ENCODE measurements at places on chromosomes 1 and 21. TPM values are rescaled to one million over a fixed set of nuclear protein-coding genes. Genes with fewer than 3 reads are reported as not detected.

DNA sequence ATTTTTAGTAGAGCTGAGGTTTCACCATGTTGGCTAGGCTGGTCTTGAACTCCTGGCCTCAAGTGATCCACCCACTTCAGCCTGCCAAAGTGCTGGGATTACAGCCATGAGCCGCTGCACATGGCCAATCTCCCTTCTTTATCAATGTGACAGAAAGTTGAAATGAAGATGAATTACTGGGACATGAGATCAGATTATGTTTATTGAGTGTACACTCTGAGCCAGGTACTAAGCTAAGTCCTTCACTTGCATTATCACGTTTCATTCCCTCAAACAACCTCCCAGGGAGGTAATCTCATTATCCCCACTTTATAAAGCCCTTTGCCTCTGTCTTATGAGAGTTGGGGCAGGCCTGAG, 6.3 kb upstream of the CHI3L2 start:
- DNase-seq, result no peak

The MTARC1 gene
- total RNA-seq, result 15.5 TPM

DNA sequence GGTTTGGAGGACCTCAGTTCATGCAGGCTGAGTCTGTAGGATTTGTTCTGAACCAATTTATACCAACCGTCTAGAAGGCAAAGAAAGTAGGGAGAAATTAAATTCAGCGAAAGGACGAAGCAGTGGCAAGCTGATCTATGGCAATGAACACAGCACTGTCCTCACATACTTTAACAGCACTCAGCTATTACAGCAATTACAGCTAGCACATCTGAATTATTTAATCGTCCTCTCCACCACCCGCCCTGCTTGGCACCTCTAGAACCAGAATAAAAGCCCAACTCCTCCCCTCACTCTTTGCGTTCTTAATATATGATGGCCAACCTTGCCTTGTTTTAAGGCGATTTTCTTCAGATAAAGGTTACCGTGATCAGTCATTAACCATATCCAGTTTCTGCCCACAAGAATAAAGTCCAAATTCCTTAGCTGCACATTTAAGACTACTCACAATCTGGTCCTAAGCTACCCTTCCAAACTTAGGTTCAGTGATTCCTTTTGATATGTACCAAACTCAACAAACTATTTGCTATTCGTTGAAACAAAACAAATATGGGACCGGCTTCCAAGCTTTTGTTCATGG, 169.4 kb upstream of the ESRRG start:
- DNase-seq, result no peak

DNA sequence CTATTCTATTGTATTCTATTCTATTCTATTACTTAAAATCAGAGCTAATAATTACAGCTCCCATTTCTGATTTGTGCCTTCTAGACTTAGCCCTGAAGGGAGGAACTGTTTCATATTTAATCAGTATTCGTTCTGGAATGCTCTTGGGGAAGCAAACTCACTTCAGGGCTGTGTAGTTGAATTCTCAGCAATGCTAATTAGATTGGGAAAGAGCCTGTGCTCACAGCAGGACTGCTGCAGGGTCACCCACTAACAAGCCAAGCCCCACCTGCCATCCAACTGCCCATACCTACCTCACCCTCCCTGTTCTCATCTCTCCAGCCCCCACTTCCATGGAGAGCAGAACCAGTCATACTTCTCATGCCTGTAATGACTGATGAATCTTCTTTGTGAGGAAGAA, 464.2 kb downstream of the PTPRU start:
- DNase-seq, result no peak

- DNase-seq, result no peak
These were observed 36.5 kb upstream of the KCND3 start for GRCh38 chr1:112026016-112026415.

GRCh38 chr1:64236541-64236954, 33.1 kb downstream of the UBE2U start:
- no peak for DNase-seq
